ENCODE measurements at places on chromosomes 7 and 10.
A peak's percentile ranks its signal among the peaks of the same experiment; 100 is the strongest.

- DNase-seq: peak; percentile 89
Measured at GRCh38 chr7:114312649-114313048, 102.0 kb upstream of the FOXP2 start.

- peak; percentile 16 for DNase-seq
Measured at GRCh38 chr7:42091461-42092291, 145.3 kb downstream of the GLI3 start.

GRCh38 chr10:125734823-125735222 lies 15.3 kb downstream of the EDRF1 start:
- no peak for DNase-seq

GRCh38 chr10:69767793-69768192 lies 33.9 kb upstream of the COL13A1 start:
- DNase-seq: no peak

GRCh38 chr7:29797112-29797944 lies 9.0 kb upstream of the WIPF3 start:
- no peak for DNase-seq

GRCh38 chr10:93097386-93097785 lies 23.7 kb downstream of the CYP26A1 start:
- no peak for DNase-seq

GRCh38 chr10:116316503-116316902 lies 7.7 kb upstream of the CCDC172 start:
- DNase-seq: peak; percentile 27

DNA sequence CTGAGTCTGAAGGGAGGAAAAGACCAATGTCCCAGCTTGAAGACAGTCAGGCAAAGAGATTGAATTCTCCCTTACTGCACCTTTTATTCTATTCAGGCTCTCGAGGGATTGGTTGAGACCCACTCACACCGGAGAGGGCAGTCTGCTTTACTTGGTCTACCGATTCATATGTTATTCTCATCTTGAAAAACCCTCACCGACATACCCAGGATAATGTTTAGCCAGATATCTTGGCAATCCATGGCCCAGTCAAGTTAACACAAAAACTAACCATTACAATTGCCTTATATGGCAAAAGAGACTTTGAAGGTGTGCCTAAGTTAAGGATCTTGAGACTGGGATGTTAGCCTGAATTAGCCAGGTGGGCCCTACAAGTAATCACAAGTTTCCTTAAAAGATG lies 53.8 kb upstream of the BET1 start:
- DNase-seq: no peak

DNA sequence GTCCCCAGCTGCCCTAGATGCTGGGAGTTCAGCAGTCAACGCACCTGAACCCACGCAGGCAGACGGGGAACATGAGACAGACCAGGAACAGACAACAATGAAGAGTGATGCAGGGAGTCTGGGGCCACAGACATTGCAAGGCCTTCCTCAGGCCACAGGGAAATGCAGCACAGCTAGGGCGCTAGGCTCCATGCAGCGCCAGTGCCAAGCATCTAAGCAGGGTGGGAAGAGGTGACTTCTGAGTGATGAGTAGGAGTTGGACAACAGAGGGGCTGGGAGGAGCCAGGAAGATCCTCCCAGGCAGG lies 7.7 kb upstream of the RET start:
- no peak for DNase-seq

DNA sequence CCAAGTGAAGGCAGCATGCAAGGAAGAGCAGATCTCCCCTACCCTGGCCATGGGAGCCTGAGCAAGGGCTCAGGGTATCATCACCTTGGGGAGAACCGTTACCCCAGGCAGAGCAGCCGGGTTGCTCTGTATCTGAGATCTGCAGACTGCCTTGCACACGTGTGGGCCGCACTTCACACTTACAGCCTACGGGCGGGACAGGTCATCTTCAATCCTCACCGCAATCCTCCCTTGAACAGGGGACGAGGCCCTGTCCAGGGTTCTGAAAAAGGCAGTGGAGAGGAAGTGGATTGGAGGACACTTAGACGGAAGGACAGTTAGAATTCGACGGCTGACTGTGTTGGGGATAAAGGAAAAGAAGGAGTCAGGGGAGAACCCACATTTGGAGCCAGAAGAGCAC lies 51.4 kb downstream of the NPS start:
- DNase-seq: no peak

DNA sequence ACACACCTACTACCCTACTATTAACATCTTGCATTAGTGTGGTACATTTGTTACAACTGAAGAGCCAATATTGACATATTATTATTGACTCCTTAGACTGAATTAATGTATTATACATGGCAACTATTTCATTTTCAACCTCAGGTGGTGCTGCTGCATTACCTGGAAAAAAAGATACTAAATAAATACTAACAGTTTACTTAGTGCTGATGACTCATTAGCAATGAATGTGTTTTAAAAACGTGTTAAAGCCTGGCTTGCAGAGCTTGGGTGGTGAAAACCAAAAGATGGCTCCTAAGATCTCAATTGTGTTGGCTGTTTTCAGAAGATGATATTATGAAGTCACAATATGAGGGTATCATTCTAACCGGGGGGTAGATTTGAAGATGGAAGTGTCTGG lies 34.8 kb downstream of the CFAP43 start:
- peak; percentile 82 for DNase-seq

DNA sequence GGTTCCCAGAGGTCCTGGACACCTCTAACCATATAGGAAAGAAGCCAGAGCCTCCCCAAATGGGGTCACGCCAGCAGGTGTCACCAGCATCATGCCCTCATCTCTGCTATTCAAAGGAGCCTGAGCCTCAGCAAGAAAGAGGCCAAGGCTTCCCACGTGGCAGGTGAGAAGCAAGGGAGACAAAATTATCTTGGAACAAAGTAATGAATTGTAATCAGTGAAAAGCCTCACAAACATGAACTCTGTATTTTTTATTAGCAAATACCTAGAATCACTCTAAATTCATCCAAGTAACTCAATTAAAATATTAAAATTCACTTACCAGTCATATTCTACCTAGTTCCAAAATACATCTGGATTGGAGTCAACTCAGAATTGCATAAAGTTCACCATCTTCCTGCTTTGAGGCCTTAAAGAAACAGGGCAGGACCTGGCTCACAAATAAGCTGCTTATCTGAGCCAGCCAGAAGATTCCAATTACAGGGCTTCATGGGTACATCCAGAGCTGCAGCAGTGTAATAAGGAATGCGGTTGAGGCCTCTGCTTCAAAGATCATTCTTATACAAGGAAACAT lies 68.7 kb downstream of the SGMS1 start:
- DNase-seq: peak; percentile 5

DNA sequence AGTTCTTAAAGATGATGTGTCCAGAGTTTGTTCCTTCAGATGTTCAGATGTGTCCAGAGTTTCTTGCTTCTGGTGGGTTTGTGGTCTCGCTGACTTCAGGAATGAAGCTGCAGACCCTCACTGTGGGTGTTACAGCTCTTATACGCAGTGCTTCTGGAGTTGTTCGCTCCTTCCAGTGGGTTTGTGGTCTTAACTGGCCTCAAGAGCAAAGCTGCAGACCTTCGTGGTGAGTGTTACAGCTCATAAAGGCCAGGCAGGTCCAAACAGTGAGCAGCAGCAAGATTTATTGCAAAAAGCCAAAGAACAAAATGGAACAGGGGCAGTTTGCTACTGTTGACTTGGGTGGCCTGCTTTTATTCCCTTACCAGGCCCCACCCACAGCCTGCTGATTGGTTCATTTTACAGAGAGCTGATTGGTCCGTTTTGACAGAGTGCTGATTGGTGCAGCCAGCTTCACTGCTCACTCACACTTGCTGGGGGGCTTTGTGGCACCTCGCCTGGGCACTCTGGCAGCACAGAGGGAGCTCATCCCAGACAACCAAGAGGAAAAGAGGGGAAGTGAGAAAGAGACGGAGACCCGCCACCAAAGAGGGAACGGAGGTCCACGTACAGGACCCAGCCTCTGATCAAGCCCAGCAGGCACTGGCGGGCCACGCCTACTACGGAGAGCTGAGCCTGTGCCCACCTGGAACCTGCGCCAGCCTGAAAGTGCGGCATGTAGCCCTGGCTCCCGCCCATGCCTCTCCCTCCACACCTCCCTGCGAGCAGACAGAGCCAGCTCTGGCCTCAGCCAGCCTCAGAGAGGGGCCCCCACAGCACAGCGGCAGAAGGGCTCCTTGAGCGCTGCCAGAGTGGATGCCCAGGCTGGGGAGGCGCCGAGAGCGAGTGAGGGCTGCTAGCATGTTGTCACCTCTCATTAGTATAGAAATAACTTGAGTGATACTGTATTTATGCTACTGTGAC lies 55.8 kb upstream of the SEMA3C start:
- no peak for DNase-seq

- DNase-seq: no peak
Measured at GRCh38 chr10:21688009-21688332, 153.9 kb downstream of the MLLT10 start.

GRCh38 chr7:74362266-74362665 lies 73.1 kb downstream of the CLIP2 start:
- no peak for DNase-seq

DNA sequence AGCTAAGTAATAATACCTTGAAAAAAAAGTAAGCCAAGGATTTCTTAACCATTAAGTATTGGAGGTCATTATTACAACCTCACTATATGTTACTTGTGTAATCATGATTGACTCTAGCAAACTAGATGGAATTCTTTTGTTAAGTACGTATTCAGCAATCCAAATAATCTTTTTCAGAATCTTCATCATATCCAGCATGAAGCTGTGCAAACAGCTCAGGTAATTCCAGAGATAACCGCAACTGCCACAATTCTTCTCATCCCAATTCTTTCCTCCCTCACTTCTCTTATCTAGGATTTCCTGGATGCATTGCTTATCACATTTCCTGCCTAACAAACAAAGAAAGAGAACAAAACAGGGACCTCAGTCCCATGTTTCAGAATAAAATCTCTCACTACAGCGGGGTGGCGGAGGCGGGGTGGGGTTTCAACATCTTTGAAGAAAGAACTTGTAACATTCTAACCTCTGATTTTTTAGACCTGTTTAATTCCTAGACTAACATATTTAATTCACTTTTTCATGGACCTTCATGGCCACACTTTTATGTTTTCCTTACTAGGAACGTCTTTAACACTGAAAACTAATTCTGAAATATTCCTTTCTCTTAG lies 156.5 kb downstream of the POM121L12 start:
- DNase-seq: no peak

DNA sequence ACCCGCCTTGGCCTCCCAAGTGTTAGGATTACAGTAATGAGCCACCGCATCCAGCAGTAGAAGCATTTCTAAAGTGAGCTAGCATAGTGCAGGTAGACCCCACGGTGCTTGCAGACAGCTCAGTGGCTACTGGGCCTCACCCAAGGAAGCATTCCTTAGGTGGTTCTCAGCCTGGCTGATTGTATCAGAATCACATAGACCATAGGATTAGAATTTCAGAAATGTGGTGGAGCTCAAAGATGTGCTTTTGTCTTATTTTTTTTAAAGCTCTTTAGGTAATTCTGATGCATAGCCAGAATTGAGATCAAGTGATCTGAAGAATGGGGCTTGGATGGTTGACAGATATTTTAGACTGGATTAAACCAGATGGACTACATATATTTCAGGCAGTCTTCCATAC lies 10.9 kb downstream of the ANLN start:
- no peak for DNase-seq
